NCI-H1694 (cell line): ENCODE measurements at places on chromosomes 11 and 22.

DNA sequence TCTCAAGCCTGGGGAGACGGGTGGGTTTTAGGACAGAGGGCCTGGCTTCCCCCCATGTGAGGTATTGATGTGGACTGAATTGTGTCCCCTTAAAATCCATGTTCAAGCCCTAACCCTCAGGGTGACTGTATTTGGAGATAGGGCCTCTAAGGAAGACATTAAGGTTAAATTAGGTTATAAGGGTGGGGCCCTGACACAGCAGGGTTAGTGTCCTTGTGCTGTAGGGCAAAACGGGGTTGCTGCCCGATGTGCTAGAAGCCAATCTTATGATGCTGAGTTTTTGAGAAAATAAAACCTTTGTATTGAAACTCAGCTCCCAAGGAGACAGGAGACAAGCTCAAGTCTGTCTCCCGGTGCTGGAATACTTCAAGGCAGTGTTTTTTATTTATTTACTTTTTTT lies 71.1 kb upstream of the NUP50 start:
- DNase-seq = no peak

DNA sequence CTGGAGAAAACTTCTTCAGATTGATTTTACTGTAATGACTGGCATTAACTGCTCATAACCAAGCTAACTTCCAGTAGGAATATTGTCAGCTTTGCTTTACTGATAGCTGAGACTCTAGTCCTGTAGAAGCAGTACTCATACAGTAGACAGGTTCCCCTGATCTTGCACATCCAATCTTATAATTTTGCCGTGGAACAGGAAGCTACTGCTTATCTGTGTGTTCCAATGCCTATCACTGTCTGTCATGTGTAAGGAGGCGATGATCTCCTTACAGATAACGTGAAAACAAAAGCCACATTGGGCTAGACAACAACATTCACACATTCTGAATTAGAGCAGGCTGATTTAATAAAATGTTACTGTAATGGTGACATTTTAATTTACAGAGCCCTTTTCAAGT lies 13.2 kb downstream of the HSD17B12 start:
- DNase-seq = no peak

DNA sequence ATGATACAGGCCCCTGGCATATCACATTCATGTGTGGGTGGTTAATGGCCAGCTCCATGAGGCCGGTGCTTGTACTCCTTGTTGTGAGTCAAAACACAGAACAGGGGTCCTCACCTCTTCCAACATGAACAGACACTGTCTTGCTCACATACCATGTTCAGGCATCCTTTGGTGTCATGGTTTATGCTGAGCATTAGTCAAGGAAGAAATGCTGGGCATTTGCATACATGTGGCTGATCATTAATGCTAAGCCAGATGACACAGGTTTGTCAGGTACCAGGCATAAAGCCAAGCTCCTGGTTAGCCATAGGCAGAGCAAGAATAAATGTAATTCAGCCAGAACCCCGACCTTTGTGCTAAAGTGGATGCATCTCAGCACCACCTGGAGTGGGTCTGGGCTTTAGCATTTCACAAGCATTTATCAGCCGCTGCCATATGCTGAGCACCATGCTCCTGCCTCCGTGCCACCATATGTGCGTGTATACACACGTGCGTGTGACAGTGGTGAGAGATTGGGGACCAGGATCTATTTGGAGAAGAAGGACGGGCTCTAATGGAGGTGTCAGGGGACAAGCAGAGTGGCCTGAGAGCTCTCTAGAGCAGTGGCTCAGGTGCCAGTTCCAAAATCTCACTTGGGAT lies 55.0 kb downstream of the MICAL2 start:
- DNase-seq = no peak

DNA sequence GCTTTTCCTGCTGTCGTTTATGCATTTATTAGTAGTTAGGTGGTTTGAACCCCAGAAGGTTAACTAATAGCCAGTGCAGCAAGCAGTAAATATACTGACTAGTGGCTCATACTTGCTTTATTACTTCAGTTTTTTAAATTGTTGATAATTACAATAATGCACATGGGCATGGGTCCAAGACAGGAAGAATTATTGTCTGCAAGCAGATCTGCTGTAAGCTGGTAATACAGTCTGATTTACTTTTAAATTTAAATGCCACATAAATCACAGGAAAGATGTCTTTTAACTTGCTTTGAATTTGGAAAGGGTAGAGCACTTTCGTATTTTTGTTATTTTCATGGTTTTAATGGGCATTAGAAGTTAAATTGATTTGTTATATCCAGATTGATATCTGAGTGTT lies 27.1 kb downstream of the APLP2 start:
- no peak for DNase-seq

- DNase-seq = no peak
Measured at GRCh38 chr11:70742553-70743291, 344.4 kb downstream of the CTTN start.
